ENCODE measurements at places on chromosomes 4 and X.

DNA sequence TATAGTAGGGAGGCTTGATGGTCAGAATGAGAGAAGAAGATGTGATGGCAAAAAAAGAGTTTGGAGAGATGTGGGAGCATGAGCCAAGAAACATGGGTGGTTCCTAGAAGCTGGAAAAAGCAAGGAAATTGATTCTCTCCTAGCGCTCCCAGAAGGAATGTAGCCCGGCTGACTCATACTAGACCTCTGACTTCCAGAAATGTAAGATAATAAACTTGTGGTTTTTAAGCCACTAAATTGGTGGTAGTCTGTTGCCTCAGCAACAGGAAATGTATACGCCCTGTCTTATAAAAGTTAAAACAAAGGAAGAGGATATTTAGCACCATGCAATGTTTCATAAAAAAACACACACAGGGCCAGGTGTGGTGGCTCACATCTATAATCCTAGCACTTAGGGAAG lies 182.7 kb upstream of the PCDH7 start:
- no peak for DNase-seq

GRCh38 chr4:75229806-75230570 lies 284.2 kb downstream of the RCHY1 start:
- DNase-seq: no peak

DNA sequence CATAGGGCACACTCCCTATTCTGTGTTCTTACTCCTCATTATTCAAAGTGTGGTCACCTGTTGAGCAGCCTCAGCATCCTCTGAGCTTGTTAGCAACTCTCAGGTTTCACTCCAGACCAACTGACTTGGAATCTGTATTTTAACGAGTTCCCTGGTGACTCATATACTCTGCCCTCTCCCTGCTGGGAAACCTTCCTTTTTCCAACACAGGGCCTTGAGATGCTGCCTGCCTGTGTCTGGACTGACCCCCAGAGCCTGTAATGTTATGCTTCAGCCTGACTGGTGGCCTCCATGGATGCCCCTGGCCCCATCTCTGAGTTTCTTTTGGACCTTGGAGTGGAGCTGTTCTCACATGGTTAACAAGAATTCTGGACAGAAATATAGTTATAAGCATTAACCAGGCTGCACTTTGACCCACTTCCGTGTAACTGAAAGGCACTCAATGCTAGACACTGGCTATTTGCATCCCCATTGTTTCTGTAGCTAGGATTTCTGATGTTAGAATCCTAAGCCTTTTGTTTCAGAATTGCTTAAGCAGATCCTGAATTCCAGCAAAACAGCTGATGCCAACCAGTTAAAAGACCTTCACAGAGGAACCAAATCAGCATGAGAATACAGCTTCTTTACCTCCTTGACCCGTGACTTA lies 262.6 kb downstream of the STIM2 start:
- DNase-seq: no peak

DNA sequence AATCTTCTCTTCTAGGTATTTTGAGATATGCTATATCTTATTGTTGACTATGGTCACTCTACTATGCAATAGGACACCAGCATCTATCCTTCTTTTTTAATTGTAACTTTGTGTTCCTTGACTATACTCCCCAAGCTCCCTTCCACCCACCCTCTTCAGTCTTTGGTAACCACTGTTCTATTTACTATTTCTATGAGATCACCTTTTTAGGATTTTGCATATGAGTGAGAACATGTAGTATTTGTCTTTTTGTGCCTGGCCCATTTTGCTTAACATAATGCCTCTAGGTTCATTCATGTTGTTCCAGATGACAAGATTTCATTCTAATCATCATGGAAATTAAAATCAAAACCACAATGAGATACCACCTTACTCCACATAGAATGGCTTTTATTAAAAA lies 63.3 kb upstream of the BANK1 start:
- no peak for DNase-seq

GRCh38 chr4:1236103-1236641 lies 12.8 kb downstream of the CTBP1 start:
- no peak for DNase-seq

GRCh38 chr4:183485411-183486160 lies 19.3 kb upstream of the ING2 start:
- DNase-seq: no peak

DNA sequence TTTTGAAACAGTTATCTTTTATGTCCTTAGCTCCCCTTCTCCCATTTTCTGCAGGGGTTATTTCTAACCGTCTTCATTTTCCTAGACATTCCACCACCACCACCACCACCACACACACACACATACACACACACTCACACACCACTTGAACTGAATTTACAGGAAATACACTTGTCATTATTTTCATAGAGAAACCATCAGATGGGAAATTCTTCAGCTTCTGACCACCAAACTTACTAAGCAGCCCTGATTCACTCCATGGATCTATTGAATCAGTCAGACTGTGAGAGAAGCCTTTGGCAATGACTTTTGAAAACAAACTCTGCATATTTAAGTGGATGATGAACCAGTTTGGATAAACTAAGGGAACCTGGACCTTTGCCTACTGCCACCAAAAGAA lies 210.1 kb upstream of the NHS start:
- DNase-seq: no peak

GRCh38 chr4:166014411-166014810 lies 141.4 kb downstream of the TLL1 start:
- DNase-seq: no peak

- DNase-seq: no peak
Observed at GRCh38 chr4:107999932-108000539, 10.3 kb downstream of the HADH start.

DNA sequence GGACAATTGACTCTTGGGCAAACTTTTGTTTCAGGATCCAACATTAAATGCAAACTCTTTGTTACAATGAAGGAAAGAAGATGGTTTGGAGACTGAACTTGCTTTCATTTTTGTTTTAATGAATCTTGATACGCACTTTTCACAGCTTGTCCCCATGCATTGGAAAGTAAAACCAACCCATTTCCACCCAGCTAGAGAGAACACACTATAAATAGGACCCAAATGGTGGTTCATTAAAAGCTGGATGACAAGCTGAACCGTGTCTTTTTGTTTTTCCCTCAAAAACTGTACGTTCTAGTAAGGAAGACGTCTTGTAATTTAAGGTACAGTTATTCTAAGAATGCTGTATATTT lies 95.3 kb upstream of the EGFL6 start:
- no peak for DNase-seq

DNA sequence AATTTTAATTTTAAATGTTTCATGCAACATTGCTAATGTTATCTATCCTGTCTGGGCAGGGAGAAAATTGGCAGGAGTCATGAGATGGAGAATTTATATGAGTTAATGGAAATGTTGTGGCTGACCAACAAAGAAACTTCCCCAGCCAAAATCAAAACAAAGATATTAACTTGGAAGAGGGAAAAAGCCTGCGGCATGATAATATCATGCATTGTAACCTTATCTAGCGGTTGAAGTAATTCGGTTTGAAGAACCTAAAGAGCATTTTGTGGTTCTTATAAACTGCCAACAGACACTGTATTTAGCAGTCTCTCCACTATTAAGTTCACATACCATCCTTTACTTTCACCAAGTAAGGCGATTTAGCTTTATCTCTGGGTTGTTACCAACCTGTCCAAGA lies 42.3 kb downstream of the DKK2 start:
- no peak for DNase-seq

GRCh38 chr4:61299316-61299715 lies 99.2 kb downstream of the ADGRL3 start:
- no peak for DNase-seq

- DNase-seq: no peak
Observed at GRCh38 chr4:95190751-95191436, 357.9 kb downstream of the UNC5C start.

DNA sequence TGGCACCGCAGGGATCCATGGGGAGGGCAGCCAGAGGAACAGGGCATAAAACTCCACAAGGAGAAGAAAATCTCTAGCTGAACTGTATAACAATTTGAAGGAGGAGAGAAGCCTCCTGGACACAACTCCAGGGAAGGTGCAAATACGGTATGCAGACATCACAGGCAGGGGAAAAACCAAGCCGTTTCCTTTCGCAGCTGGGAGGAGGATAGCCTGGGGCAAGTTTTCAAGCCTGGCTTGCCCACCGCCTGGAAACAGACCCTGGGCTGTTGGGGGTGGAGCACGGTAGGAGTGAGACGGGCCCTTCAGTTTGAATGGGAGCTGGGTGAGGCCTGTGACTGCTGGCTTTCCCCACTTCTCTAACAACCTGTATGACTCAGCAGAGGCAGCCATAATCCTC lies 43.4 kb upstream of the TAF9B start:
- no peak for DNase-seq

- peak; percentile 38 for DNase-seq
Observed at GRCh38 chrX:25523574-25524540, 508.1 kb upstream of the ARX start.

DNA sequence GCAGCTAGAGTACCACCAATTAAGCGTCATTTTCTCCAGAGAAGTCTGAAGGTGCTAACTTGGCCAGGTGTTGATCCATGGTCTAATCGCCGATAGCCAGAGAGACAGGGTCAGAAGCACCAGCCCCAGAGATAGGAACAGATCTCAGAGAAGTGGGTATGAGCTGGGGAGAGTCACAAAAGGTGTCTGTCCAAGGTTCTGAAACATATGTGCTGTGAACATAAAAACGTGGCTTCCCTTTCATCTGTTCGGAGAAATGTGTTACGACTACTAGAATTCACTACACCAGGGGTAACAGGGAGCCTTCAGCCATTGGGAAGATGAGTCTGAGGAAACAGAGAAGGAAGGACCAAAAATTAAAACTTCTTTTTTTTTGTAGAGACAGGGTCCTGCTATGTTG lies 91.3 kb downstream of the FBXL5 start:
- DNase-seq: no peak

DNA sequence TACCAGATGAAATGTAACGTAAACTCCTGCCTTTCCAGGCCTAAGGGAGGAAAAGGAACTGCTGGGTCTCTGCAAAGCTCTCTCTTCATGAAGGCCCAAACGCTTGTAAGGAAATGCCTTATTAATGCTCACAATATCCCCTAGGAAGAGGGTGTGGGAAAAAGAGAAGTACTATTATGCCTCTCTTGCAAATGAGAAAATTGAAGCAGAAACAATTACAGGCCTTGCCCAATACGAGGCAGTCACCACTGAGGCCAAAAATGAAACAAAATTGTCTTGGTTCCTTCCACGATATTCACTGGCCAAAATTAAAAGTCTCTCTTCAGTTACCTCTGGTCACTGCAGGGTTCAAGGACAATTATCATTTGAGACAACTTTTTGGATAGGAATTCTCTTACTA lies 3.2 kb downstream of the SCARB2 start:
- DNase-seq: no peak

DNA sequence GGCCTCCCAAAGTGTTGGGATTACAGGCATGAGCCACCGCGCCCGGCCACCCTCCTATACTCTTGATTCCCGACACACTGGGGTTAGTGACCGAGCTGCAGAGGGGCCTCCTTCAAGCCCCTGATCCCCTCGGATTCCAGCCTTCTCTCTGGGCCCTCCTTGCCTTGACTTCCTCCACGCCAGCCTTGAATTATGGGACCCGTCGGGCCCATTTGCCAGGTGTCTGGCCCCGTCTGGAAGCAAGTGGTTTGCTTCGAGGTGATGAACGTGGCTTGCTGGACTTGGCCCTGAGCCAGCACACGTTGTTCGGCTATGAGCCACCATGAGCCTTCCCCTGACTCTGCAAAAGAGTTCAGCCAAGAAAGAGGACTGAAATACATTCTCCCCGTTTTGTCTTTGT lies 37.4 kb upstream of the GRPEL1 start:
- no peak for DNase-seq

GRCh38 chr4:145297556-145297955 lies 117.2 kb upstream of the OTUD4 start:
- DNase-seq: no peak

- DNase-seq: no peak
Observed at GRCh38 chrX:10237241-10237640, 80.5 kb downstream of the CLCN4 start.

- peak; percentile 21 for DNase-seq
Observed at GRCh38 chr4:140004549-140004895, 149.5 kb downstream of the MAML3 start.

GRCh38 chrX:133649651-133650050 lies 234.4 kb upstream of the GPC4 start:
- DNase-seq: no peak

Data from frontal cortex (tissue), 4 donors.